ENCODE measurements at places on chromosomes 1 and 21. TPM values are rescaled to one million over a fixed set of nuclear protein-coding genes. Genes with fewer than 3 reads are reported as not detected.

GRCh38 chr1:30000266-30000665 lies 723.1 kb downstream of the MATN1 start:
- DNase-seq: no peak

DNA sequence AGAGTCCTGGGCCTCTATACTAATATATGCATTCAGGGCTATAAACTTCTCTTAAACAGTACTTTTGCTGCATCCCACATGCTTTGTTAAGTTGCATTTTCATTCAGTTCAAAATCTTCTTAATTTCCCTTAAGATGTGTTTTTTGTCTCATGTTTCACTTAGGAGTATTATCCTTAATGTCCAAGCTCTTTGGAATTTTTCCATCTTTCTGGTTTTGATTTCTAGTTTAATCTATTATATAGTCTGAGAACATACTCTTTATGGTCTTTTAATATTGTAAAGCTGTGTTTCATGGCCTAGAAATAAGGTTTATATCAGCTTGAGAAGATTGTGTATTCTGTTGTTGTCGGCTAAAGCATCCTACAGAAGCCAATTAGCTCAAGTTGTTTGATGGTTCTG lies 1041.8 kb downstream of the PLA2G4A start:
- DNase-seq: no peak

The COL9A2 gene
- 25.1 TPM for polyA plus RNA-seq

- no peak for DNase-seq
These were observed 294.5 kb downstream of the VAV3 start for GRCh38 chr1:107670397-107671040.

The DCST1 gene
- polyA plus RNA-seq: 0.81 TPM

The GPR52 gene
- not detected for polyA plus RNA-seq

Measured in left lung (tissue), 14 donors.